Left cardiac atrium (tissue), 4 donors: ENCODE measurements at places on chromosomes 6 and 20. TPM values are rescaled to one million over a fixed set of nuclear protein-coding genes. Genes with fewer than 3 reads are reported as not detected.

- DNase-seq = no peak
These were observed 128.2 kb downstream of the PAK5 start for GRCh38 chr20:9710685-9711084.

HLA-F gene
- total RNA-seq = 41.8 TPM

- no peak for DNase-seq
These were observed 72.0 kb downstream of the LY86 start for GRCh38 chr6:6660339-6661045.

- DNase-seq = no peak
These were observed 97.1 kb upstream of the SLC22A16 start for GRCh38 chr6:110573537-110573936.

DNA sequence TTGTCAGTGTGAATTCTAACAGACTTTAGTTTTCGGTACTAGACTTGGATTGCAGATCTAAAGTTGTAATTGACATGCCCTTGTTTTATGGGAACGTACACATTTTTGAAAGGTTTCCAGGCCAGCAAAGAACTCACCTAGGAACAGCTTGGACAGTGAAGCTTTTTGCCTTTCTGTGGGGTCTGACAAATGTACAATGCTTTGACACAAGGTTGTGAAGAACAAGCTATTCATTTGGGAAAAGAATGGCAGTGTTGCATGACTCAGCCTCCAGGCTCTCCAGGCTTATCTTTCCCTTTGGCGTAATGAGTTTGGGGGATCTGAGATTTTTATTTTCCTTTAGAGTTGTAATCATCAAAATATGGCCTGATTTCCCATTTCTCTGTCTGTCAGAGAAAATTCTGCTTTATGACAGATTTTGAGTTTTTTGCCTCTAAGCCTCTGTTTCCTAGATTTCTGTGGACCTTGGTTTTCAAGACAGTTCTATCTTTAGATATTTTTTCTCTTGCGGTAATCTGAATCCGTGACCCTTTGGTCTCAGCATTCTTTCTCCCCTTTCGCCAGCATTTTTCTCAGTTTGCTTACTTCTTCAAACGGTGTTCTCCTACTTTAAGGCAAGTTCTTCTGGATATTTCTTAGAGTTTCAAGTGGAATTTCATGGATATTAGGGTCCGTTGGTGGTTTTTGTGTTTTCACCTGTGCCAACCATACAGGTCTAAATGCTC is 221.0 kb downstream of the ADGB start:
- DNase-seq = no peak

KIF13A gene
- total RNA-seq = 60.5 TPM

MMP24OS gene
- 53.2 TPM for total RNA-seq

GRCh38 chr6:156423075-156423474 is 354.1 kb upstream of the ARID1B start:
- DNase-seq = no peak

DNA sequence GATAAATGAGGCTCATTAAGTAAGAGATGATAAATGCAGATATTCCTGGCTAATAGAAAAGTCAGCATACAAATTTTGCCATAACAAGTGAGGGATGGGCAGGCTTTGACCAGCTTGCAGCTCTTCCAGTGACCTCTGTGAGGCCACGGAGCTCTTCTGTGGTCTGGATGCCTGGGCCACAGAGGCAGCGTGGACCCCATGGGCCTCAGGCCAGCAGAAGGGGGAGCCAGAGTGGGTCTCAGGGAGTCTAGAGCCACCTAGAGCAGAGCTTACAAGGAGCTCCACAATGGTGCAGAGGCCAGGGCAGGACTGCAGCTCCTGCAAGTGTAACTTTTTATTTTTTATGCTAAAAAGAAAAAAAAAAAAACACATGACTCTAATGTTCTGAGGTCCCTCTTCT is 165.1 kb downstream of the ARID1B start:
- no peak for DNase-seq

GRCh38 chr20:41339957-41340326 is 679 bp upstream of the LPIN3 start:
- peak; percentile 81 for DNase-seq

DNA sequence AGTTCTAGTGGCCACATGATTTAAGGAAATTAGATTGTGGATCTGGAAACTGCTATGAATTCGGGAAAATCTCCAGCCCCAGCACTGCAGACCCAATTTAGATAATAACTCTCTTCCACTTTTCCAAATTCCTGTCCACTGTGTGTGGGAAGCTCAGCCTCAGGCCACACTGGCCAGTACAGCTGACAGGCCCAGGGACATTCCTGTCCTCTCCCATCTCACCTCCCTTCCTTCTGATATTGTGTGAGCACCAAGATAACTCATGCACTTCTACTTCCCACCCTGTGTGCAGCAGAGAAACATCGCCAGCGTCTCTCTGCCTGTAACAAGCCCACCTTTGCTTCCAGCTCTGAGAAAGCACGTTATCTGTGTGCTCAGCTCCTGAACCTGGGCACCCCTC is 145.1 kb upstream of the RREB1 start:
- DNase-seq = no peak

NT5E gene
- total RNA-seq = 9.5 TPM

- no peak for DNase-seq
These were observed 8.5 kb upstream of the TINAG start for GRCh38 chr6:54299542-54300269.

DEFB124 gene
- total RNA-seq = 0.44 TPM

CDK19 gene
- 7.4 TPM for total RNA-seq

PAX1 gene
- not detected for total RNA-seq

BCAS1 gene
- not detected for total RNA-seq

- no peak for DNase-seq
These were observed 82.5 kb downstream of the DTNBP1 start for GRCh38 chr6:15580326-15580725.

DNA sequence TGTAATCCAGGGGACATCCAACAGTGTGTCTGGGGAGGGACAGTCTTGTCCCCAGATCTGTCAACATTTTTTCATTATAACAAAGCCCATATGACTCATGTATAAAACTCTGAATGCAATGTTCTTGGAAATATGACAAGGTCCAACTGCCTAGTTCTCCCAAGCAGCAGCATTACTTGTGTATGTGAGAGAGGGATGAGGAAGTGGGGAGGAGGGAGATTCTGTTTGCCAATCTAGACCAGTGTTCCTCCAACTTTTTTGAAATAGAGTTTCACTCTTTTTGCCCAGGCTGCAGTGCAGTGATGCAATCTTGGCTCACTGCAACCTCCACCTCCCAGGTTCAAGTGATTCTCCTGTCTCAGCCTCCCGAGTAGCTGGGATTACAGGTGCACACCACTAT is 394.8 kb downstream of the DHX35 start:
- DNase-seq = no peak

CD24 gene
- total RNA-seq = 0.80 TPM

DACT2 gene
- total RNA-seq = 2.4 TPM

DNA sequence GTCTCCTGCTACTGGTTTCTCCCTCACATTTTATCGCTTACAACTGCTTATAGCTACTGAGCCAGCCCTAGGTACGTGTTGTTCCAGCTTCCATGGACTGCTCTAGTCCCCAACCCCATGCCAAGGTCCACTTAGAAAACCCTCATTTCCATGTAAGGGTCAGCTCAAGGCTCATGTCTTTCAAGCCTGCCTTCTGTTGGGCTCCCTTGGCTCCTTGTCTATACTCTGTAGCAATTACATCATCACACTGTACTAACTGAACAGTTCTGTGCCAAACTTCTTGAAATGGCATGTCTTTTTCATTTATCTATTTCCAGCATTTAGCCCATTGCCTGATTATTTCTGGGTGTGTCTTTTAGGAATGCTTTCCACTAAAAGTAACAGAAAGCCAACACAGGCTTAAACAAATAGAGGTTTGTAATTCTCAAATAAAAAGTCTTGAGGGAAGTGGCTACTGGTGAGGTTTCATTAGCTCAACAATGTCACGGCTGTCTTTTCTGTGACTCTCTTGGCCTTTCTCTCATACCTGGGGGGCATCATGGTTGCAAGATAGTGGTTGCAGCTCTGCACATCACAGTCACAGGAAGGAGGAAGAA is 317.6 kb downstream of the TPBG start:
- DNase-seq = no peak

DNA sequence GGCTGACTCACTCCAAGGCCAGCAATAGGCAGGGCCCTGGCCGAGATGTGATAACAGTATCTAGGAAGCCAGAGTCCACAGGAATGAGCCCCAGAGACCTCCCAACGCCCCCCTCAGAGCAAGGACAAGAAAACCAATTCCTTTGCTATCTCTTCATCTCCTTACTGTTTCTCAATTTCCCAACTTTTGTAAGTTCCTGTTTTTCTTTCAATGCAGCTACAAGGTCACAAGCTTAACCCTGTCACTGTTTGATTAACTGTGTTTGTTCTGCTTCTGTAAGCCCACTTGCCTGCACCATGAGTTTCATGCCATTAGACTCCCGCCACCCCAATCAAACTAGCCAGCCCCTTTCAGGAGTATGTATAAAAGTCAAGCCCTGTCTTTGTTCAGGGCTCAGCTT is 3.5 kb downstream of the FKBP1C start:
- no peak for DNase-seq

DNA sequence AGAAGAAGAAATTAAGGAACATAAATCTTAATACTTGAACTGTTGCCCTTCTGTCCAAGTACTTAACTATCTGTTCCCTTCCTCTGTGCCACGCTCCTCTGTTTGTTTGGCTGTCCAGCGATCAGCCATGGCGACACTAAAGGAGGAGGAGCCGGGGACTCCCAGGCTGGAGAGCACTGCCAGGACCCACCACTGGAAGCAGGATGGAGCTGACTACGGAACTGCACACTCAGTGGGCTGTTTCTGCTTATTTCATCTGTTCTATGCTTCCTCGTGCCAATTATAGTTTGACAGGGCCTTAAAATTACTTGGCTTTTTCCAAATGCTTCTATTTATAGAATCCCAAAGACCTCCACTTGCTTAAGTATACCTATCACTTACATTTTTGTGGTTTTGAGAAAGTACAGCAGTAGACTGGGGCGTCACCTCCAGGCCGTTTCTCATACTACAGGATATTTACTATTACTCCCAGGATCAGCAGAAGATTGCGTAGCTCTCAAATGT is 17.1 kb downstream of the IRF4 start:
- peak; percentile 73 for DNase-seq

SLC35A1 gene
- total RNA-seq = 11.5 TPM

DNA sequence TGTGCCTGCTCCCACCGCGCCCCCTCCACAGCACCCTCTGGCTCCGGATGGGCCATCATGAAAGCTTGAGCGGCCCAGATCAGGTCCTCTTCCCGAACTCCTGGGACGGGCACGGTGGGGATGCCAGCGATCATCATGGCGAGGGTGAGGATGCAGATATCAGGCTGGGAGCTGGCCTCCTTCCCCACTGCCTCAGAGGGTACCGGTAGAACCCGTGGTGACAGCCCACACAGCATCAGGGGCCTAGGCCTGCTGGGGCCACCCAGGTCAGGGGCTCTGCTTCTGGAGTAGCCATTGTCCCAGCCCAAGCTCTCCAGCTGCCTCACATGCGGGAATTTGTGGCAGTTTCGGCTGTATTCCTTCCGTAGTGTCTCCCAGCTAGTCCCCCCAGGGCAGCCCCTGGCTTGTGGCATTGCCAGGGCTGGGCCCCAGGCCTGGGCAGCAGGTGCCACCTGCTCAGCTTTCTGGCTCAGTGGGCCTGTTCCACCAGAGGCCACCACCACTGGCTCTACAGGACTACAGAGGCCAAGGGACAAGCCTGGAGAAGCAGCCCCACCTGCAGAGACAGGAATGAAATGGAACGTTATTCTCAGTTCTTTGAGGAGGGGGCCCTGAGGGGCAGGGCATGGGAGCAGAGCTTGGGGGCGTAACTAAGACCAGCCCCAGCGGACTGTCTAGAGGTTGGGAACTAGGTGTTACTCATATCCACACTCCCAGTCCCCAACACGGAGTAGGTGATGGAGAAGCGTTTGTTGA is 654 bp downstream of the SPATA25 start:
- DNase-seq = no peak

DNA sequence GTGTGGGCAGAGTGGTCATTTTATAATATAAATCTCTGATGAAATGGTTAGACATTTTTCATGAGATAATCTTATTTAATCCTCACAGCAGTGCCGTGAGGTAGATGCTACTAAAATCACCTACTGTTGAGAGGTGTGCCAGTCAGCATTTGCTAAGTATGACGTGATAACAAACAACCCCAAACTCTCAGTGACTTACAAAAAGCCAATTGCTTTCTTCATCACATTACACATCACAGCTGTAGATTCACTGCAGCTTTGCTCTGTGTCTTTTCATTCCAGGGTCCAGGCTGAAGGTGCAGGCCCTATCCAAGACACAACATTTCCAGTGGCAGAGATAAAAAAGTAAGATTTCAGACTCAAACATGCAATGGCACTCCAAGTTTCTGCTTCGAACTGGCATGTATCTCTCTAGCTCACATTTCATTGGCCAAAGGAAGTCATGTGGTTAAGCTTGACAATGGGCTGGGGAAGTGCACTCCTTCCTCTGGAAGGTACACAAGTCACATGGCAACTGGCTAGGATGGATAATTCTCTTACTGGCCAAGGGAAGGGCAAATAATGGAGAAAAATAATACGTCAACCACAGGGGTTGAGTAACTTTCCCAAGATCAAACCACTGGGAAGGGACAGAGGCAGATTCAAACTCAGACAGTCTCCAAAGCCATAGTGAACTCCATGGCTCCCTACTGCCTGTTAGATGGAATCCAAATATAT is 69.5 kb upstream of the EPB41L1 start:
- no peak for DNase-seq

ZNF165 gene
- total RNA-seq = 0.44 TPM

DNA sequence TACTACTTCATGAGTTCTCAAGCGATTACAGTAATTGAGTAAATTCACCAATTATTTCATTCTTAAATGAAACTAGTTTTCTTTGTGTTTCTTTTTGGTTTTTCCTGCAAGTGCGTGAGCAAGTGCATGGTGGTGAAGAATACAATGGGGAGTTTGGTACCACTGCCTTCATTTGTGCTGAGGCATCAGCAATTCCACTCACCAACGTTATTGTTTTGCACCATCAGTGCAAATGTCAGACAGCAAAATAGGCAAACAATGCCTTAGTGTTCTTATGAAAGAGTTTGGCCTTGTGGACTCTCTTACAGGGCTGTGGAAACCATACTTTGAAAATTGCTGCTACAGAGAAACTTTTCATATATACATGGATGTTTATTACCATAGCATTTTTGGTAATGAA is 8.2 kb downstream of the CDH26 start:
- DNase-seq = no peak

SERPINB1 gene
- 39.2 TPM for total RNA-seq

- peak; percentile 58 for DNase-seq
These were observed 1.8 kb downstream of the ADAM33 start for GRCh38 chr20:3679749-3680700.

GRCh38 chr6:159665868-159666635 is 27.0 kb downstream of the SOD2 start:
- DNase-seq = no peak
